ENCODE measurements at places on chromosomes 3 and 15.

DNA sequence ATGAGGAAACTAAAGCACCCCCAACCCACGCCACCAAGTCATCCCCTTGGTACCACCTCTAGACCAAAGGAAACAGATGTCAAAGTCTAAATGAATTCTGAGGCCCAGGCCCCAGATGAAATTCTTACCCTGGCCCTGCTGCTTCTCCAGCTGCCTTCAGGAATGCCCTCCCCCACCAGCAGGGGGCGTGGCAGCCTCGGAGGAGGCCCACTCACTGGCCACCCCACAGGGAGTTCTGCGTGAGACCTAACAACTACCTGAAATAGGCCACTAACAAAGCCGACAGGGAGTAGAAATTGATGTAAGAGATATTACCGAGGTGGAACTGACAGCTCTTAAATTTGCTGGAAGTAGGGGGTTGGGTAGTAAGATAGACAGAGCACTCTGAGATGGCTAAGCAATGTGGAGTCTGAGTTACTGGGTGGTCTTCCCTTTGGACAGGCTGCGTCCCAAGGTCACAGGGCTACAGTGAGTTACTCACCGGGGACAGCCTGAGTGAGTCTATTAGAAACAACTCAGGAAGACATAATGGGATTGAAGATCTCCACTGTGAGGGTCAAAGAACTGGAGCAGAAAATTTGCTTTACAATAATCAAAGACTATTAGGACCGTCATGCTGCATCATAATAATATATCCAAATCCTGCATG, 240.7 kb downstream of the SHOX2 start:
- no peak for DNase-seq

DNA sequence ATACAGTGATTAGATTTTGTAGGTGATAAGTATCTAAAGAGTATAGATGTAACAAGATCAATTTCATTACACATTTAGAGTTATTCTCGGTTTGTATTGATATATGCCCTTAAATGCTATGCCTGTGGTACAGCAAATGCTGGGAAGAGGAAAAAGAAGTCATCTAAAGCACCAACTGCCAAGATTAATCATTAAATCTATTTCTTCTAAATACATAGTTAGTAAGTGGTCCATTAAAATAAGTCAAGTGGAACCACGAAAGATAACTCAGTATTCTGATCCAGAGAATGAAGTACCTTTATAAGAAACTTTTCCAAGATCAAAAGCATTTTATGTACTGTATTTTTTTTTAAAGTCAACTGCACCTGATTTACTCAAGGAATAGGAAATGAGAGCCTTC, 142.1 kb upstream of the CGNL1 start:
- DNase-seq, result no peak

DNA sequence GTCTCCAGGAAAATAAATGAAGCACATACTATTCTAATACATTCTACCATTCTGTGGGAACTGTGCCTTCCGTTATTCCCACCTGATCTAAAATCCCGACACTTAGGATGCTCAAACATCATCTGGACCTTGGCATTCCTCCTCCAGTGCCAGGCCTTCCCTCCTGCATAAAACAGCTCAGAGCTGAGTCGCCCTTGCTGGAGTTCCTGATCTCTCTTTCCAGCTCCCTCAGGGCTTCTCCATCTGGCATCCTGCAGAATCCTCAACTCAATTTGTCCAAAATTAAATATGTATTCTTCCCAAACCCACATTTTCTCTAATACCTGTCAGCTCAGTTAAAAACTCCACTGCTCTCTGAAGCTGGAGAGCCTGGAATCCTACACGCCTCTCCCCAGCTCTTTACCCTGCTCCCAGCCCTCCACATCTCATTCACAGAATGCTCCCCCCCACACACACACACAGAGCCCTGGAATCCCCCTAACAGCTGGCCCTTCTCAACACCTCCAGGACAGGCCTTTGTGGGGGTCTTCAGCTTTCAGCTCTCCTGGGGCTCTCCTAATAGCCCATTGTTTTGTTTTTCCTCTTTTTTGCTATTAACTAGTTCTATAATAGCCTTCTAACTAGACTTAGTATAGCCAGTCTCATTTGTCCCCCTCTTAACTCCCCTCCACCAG, 78.5 kb downstream of the HMG20A start:
- DNase-seq, result no peak

DNA sequence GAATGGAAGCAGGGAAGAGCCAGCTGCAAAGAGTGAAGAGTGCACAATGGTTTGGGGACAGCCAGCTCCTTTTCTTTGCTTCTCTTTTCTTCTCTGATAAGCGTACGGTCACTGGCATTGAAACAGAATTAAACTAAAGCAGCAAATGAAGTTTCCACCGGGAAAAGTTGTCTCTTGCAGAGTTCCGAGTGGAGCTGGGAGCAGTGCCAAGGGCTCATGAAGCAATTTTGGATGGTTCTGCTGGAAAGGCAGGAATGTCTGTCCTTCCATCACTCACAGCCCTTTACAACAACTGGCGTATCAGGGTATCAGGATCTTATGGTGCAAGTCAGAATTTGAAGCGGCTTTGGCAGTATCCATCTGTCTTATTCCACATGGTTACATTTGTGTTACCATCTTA, 1042.9 kb downstream of the NTRK3 start:
- no peak for DNase-seq

DNA sequence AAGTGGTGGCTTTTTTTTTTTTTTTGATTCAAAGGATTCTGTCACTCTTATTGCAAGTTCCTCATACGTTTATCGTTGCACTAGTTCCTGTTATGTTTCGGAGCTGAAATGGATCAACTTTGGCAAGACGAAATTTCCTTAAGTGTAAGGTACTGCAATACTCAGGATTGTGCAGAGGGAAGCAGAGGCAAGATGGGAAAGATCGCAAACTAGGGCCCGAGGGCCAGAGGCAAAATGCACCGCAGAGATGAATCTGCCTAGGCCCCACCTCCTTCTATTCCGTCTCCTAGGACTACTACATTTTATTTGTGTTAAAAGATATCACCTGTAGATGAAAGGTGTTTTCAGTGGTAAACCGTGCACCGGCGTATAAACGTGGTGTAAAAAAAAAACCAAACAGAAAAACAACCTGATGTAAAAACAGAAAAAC, 331 bp downstream of the RNU6-1 start:
- no peak for DNase-seq

DNA sequence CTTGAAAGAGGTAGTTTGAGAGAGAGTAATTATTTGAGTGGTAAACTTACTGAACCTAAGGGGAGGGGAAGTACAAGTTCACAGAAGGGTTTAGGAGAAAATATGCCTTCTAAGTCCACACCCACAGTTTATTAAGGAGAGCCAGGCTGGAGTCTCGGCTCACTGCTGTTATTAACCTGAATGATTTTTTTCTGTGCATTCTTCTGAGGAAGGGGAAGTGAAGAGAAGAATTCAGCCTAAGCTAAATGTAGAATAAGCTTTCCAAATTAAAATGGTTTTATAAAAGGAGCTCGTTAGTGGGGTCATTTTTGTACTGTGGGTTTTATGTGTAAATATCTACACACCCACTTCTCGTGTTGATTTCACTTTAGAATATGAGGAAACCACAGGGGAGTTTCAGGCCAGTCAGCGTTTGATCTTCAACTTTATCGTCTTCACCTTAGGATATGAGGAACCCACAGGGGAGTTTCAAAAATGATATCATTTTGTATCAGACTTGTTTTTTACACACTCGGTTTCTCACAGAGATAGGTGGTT, 1.5 kb downstream of the WHAMM start:
- no peak for DNase-seq

DNA sequence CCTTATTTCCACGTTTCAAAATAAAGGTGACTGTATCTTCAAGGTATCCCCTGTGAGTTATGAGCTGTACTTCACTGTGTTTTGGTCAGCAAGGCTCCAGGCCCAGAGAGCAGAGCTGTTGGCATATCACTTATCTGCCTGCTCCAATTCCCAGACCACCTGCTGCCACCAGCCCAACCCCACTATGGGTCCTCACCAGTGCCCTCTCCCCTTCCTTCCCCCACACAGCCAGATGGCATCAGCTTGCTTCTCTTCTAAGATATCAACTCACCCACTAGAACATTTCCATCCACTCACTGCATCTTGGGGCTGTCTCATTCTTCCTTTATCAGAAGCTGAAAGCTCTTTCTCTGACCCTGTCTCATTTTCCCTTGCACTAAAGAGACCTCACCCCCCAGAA, 136.9 kb upstream of the EIF1B start:
- DNase-seq, result no peak

All from cortex of kidney (tissue), 1 donor.